ENCODE measurements at places on chromosomes 13 and 19. TPM values are rescaled to one million over a fixed set of nuclear protein-coding genes. Genes with fewer than 3 reads are reported as not detected.

The LEUTX gene
- not detected for total RNA-seq

The PNMA8C gene
- total RNA-seq, result not detected

The FOSB gene
- 2.5 TPM for total RNA-seq

The ATP4A gene
- not detected for total RNA-seq

The ZNF296 gene
- 8.1 TPM for total RNA-seq

The OPA3 gene
- total RNA-seq, result 10.0 TPM

The WDFY2 gene
- 15.9 TPM for total RNA-seq

The ANKLE1 gene
- total RNA-seq, result 0.04 TPM

The RBM42 gene
- 52.7 TPM for total RNA-seq

The TMEM38A gene
- 1.6 TPM for total RNA-seq

The ZNF253 gene
- total RNA-seq, result 1.9 TPM

The CEACAM7 gene
- 71.9 TPM for total RNA-seq

The WASF3 gene
- total RNA-seq, result 2.0 TPM

The KCTD12 gene
- 10.0 TPM for total RNA-seq

The SMIM44 gene
- not detected for total RNA-seq

The UGGT2 gene
- total RNA-seq, result 13.3 TPM

The CD33 gene
- total RNA-seq, result 0.40 TPM

The ANKRD24 gene
- 0.08 TPM for total RNA-seq

The IGFL2 gene
- total RNA-seq, result 2.3 TPM

The PRSS57 gene
- total RNA-seq, result not detected

The PSG2 gene
- not detected for total RNA-seq

The RPS15 gene
- total RNA-seq, result 1,167 TPM

The VAV1 gene
- 1.3 TPM for total RNA-seq

The CILP2 gene
- total RNA-seq, result not detected

The TMC4 gene
- 36.5 TPM for total RNA-seq

The LSR gene
- 66.6 TPM for total RNA-seq
